T follicular helper cell (primary cell): ENCODE measurements at places on chromosomes 3 and 15.

DNA sequence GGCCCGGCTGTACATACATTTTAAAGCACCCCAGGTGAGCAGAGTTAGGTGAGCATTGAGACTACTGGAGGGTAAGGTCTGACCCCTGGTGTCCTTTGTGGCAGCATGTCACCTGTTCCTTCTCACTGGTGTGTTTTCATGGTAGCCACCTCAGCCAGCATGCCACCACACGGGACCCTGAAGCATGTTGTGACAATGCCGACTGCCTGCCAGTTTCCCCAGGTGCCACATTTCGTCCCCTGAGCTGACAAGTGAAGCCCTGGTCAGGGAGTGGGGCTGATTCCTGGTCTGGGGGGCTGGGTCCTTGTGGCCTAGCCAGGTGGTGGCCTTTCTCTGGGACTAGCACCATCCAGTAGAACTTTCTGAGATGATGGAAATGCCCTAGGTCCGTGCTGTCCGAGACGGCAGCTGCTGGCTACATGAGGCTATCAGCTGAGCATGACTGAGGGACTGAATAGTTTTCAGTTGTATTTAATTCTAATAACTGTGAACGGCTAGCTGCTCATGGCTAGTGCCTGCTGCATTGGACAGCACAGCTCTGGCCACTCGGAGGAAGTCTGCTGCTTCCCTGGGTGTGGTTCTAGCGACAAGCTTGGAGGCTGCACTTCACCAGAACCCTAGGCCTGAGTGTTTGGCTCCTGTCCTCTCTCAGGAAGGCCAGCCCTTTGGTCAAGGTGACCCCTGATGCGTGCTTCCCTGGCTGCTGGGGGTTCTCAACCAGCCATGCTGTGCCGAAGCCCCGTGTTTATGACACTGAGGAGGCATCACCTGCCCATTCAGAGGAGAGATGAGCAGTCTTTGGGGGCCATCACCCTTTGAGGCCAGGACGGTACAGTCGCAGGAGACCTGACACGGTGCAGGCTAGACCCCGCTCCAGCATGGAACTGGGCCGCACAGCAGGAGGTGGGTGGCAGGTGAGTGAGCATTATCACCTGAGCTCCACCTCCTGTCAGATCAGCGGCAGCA is 3.9 kb downstream of the C3orf22 start:
- no peak for DNase-seq

- DNase-seq: no peak
These were observed 41.1 kb upstream of the RHO start for GRCh38 chr3:129487183-129487867.

- no peak for DNase-seq
These were observed 164.3 kb upstream of the IL12A start for GRCh38 chr3:159824333-159824732.

DNA sequence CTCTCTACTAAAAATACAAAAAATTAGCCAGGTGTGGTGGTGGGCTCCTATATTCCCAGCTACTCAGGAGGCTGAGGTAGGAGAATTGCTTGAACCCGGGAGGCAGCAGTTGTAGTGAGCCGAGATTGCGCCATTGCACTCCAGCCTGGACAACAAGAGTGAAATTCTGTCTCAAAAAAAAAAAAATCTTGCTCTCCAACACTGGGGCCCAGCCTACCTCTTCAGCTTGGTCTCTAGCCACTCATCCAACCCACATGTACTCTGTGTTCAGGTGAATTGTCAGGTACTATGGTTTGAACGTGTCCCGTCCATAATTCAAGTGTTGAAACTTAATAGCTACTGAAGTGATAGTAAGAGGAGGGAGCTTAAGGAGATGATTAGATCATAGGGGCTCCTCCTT is 22.4 kb upstream of the RAB7A start:
- DNase-seq: no peak

DNA sequence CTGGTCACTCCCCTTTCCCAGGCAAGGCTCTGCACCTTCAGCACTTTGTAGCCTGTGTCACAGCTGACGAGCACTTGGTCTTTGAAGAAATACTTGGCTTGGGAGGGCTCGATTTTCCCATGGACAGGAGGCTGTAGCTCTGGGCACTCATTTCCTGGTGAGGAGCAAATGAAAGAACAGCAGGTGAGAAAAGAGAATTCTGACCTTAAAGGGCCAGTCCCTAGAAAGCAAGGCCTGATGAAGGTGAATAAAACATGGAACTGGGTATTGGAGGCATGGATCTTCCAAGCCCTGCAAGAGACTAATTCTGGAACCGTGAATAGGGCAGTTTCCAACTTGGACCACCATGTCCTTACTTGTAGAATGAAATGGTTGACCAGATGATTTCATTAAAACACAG is 39.9 kb downstream of the MASP1 start:
- no peak for DNase-seq

DNA sequence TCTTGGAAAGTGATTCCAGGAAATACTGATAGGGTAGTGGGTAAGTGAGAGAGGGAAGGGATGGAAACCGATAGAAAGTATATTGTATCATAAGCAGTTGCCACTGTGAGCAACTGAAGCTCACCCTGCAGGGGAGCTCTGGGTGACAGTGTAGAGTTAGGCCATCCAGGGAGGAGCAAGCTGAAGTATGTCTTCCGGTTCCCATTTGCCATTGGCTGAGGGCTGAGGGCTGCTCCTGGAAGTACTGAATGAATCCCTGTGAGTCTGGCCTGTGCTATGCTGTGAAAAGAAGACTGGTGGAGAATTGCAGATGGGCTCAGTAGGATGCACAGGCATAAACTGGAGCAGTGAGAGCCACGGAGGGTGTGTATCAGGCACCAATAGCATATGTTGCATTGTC is 348.3 kb downstream of the MFSD1 start:
- no peak for DNase-seq

DNA sequence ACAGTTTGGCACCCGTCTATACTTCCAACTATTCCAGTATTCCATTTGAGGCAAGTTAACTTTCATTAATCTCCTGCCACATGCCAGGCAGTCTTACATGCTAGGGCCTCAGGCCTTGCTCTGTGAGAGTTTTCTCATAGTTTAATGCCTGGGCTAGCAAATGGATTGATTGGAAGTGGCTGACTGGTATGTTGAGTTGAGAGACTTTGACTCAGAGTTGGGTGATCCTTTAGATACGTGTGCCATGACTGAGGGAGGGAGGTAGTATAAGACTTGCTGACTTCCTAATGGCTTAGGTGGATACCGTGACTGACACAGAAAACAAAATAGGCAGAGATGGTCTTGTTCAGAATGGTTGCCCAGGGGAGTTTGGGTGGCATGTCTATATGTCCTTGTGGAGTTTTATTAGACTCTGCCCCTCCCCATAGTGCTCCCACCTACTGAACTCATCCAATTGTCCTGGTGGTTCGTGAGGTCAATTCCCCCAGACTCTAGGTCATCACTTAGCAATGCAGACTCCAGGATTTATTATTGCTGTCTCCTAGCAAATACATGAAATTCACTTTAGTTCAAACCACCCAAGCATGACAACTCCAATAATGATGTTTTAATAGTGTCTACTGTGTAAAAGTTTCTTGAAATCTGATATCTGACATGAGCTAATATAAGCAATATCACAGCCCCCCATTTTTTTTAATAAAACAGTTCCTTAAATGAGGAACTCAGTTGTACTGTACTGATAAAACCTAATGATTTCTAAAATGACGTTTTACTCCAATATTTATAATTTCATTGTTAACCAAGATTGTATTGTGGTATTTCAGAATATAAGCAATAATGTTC is 413.9 kb upstream of the MDFIC2 start:
- DNase-seq: no peak

DNA sequence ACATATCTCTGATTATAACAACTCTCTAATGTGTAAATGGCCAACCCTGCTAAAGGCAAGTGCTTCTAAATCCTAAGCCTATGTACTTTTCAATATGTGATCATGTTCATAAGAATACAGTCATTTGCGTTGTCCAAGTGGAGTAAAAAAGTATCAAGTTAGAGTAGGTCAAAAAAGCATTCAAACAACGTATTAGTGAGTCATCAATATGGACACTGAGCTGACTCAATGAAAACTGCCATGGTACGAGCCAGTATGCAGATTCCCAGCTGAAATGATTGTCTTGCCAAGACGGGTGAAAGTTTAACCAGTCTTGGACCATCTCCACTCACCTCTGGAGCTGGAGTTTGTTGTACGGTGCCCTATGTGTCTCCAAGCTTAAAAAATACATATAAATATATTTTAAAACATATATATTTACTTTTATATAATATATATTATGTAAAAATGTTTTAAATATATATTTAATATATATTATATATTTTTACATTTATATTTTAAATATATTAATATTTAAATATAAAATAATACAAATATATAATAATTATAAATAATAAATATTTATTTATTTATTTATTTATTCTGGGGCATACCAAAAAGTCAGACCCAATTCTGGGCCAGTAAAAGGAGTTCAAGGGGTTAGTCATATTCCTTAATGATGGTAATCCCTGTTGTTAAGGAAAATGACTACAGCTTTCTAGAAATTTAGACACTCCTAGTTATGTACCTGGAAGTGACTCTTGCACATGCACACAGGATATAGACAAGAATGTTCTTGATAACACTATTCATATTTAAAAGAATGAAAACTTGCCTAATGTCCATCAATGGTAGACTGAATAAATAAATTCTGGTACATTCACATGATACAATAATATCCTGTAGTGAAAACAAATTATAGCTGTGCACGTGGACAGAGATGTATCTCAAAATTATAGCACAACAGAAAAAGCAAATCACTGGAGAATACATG is 27.2 kb downstream of the PLSCR4 start:
- no peak for DNase-seq

DNA sequence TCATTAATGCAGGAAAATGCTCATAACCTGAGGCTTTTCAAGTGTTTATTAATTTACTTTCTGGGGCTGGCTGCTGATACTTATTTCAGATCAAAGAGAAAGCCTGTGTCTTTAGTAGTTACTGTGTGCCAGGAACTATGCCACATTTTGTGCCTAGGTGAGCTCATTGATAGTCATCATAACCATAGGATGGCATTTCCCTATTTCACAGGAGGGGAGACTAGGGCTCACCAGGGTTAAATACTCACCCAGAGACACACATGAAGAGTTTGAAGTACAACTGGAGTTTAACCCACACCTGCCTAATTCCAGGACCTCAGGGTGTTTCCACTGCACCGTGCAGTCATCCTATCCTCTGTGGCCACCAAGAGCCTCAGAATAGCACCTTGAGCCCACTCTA is 264.4 kb upstream of the NR2E3 start:
- DNase-seq: no peak

GRCh38 chr3:84504761-84505160 is 454.0 kb upstream of the CADM2 start:
- no peak for DNase-seq

DNA sequence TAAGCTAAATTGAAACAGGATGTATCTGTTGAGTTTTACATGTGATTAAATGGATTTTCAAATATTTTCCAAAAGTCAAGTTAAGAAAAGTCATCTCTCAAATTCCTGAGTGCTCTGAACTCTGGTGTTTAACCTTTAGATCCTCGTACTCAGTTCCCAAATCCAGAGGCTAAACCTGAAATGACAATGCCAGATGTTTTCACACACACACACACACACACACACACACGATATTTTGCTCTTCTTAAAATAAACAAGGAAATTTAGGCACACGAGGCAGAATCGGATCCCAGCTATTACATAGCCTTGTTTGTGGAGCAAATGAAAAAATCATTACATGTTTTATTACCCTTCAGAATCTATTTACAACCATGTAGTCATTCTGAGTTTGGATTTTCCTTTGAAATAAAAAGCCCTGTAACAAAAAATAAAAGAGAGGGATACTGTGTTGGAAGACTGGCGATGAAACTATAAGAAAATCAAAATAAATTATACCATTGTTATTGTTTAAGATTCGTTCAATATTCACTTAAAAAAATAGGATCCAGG is 20.6 kb upstream of the UBE2E1 start:
- no peak for DNase-seq

GRCh38 chr15:100311833-100312476 is 29.8 kb downstream of the ADAMTS17 start:
- no peak for DNase-seq

GRCh38 chr3:195410546-195410945 is 32.3 kb downstream of the ACAP2 start:
- no peak for DNase-seq

DNA sequence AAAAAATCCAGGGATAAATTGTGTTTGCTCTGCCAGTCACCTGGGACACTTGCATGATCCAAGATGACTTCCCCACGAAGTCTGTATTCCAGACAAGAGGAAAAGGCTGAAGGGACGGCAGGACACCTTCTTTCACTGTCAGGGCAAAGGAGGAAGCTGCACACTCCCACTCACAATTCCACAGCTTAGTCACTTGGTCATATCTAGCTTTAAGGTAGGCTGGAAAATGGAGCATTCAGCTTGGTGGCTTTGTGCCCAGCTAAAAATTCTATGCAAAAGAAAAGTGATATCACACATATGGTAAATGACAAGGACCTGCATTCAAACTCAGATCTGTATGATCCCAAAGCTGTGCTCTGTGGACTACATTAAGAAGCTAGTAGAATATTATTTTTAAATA is 109.2 kb upstream of the TPM1 start:
- no peak for DNase-seq

DNA sequence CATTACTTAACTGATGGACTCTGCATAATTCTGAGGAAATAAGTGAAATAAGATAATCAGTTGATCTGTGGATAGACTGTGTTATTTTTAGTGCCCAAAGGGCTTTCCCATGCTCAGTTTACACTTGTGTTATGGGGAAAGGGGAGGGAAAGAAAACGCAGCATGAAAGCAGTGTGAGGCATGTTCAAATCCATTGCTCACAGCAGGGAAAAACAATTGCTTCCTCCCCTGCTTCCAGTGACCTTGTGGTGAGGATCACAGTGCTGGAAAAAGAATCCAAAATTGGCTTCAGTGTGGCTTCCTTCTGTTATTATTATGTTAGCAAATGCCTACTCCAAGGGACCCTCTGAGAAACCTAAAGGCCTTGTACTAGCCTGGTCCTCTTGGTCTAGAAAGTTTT is 285.1 kb upstream of the CDIN1 start:
- no peak for DNase-seq

DNA sequence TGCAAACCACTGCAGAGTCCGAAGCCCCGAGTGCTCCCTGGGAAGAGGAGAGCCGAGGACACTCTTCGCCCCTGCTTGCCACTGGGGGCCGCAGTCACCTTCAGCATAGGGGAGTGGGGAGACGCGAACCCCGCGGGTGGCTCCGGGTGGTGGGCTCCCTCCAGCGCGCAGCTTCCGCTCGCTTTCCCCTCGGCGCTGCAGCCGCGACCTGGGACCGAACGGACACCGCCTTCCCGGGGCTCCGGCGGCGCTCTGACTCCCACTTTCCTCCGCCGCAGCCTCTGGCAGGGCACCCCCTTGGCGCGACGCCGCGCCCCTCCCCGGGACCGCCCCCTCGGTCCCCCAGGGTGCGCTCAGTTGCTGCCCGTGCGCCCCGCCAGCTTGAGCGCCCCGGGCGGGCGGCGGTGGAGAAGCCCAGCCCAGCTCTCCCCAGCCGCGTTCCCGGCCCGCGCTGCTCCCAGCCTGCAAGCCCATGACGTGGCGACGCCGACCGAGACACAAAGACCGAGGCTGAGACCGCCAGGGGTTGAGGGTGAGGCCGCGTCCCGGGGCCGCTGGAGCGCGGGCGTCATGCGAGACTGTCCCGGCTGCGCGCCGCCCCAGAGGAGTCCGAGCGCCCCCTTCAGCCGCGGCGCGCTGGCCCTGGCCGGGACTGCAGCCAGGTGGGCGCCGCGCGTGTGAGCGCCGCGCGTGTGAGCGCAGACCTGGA is at the start of gene MINAR1:
Gene MINAR1, plus strand, starts transcription at position 701 of the 709 bp plus-strand sequence. CDS start 23,812 bp downstream, outside the sequence.
- no peak for DNase-seq

GRCh38 chr3:112302881-112303763 is 9.1 kb upstream of the SLC9C1 start:
- DNase-seq: no peak
